ENCODE measurements at places on chromosomes 7 and 10.

GRCh38 chr7:150988230-150989226, 2.3 kb upstream of the NOS3 start:
- DNase-seq = peak; percentile 85

GRCh38 chr7:6607651-6608051, 7.8 kb upstream of the ZNF853 start:
- no peak for DNase-seq

GRCh38 chr10:61455656-61456055, 2.5 kb upstream of the TMEM26 start:
- no peak for DNase-seq

- no peak for DNase-seq
Observed at GRCh38 chr10:109743574-109743973, 179.7 kb downstream of the XPNPEP1 start.

- DNase-seq = peak; percentile 25
Observed at GRCh38 chr7:151631570-151631952, 111.9 kb upstream of the RHEB start.

GRCh38 chr7:99362801-99363200, 11.7 kb upstream of the ARPC1B start:
- DNase-seq = no peak

DNA sequence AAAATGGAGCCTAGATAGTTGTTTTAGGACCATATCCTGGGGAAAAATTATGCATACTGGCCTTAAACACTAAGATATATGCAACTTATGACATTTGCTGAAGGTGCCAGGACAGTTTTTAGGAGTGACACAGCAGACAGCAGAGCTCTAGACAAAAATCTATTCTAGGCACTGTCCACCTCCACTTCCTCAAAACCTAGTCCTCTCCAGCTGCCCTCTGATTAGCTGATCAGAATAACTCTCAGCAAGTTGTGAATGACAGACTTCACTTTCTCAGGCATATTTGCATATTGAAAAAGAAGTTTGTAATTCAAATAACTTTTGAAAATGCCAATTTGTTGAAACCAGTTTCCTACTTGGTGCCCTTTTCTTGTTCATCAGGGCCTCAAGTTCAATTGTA, 152.3 kb upstream of the STEAP4 start:
- DNase-seq = no peak

- peak; percentile 51 for DNase-seq
Observed at GRCh38 chr7:138663725-138664710, 37.1 kb downstream of the SVOPL start.

DNA sequence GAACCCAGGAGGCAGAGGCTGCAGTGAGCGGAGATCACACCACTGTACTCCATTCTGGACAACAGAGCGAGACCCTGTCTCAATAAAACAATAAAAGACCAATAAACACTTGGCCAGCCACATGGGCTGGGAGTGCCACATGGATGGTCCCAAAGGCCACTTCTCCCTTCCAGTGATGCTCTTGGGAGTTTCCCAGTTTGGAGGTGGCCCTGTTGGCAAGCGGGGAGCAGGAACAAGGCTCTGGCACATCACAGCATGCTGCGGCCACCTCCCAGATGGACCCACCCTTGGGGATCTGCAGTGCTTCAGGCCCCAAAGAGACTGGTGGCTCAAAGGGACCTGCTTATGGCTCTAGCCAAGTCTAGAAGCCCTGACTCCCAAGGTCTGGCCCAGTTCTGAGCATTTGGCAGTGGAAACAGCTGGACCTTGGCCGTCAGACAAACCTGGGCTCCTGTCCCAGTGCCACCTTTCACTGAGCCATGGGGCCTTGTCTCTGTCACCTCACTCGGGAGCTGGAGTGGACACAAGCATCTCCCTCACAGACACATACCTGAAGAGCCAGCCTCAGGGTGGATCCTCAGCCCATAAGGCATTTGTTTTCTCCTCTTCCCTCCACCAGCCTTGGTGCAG, 91.7 kb downstream of the COL13A1 start:
- DNase-seq = no peak

- no peak for DNase-seq
Observed at GRCh38 chr7:105345725-105346124, 43.0 kb downstream of the SRPK2 start.

GRCh38 chr10:103177123-103177522, 15.9 kb downstream of the NT5C2 start:
- DNase-seq = no peak

GRCh38 chr10:10915215-10915614, 102.5 kb upstream of the CELF2 start:
- no peak for DNase-seq

DNA sequence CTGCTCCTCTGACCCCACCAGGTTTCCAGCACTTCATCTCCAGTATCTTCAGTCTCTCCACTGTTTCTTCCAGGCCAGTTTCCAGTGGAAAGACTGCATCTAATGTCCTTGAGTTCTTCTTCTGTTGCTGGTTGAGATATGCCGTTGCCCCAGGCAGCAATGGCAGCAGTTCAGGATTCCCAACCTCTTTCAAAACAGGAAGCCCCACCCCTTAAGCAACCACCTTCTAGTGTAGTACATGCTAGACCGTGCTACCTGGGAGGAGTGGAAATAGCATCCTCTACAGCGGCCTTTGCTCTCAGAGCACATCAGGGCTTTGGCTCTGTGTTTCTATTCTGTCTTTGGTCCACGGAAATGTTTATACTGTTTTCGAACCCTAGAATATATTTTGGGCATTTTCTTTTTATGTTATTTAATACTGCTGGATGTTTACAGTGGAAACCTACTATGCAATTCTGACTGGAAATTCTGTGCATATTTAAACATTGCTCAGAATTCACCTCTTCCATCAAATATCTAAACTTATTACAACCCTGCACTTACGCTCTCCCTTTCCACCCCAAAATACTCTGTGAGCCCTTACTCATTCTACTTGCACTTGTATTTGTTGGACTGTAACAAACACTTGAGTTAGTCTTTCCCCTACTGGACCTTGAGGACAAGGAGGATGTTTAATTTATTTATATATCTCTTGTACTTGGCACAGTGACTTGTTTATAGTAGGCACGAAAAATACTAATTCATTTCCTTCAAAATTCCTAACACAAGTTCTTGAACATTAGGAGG, 8.5 kb upstream of the BPGM start:
- no peak for DNase-seq

DNA sequence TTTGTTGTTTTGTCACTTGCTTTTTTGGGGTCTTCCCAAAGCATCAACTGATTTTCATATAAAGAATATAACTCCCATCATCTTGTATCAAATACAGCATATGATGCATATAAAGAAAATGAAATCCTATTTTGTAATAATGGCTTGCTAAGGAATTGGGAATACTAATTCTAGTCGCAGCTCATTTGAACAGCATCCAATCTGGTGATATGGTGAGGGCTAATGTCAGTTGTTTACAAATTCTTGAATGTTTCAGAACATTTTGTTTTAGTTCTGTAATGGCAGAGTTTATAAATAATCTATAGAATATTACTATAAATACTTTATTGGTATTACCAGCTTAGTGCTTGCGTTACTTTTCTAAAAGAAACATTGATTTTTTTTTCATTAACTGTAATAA, 8.9 kb downstream of the PALS2 start:
- no peak for DNase-seq

GRCh38 chr7:55032069-55032699, 13.4 kb downstream of the EGFR start:
- DNase-seq = no peak

DNA sequence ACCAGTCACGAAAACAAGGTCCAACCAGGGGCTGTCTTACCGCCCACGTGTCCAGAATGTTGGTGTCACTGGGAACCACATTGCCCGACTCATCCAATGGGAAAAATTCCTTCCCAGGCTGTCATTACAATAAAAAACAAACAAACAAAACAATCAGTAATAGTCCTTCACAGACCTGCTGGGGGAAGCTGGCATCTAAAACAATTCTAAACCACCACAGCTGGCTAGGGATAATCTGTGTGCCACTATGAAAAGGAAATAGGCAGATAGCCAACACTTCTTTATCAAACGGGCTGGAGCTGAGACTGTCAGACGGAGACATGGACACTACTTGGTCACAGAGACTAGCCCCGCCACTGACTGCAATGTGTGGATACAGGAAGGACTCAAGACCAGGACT, 9.2 kb downstream of the AKR1B1 start:
- DNase-seq = no peak

DNA sequence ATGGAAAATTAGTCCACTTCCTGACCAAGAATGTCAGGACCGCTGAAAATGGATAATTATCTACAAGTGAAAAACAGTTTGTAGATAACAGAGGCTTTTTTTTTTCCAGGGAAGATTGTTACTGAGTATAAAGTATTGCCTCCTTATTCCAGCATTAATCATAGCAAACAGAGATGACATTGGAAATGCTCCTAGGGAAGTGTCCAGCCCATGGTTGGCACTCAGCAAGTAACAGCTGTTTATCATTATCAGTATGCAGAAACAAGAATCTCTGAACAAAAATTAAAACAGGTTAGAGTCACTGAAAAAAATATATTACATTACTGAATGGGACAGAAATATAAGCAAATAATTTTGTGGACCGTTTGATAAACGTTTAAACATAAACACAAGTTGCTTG, 14.6 kb downstream of the FGL2 start:
- DNase-seq = no peak

DNA sequence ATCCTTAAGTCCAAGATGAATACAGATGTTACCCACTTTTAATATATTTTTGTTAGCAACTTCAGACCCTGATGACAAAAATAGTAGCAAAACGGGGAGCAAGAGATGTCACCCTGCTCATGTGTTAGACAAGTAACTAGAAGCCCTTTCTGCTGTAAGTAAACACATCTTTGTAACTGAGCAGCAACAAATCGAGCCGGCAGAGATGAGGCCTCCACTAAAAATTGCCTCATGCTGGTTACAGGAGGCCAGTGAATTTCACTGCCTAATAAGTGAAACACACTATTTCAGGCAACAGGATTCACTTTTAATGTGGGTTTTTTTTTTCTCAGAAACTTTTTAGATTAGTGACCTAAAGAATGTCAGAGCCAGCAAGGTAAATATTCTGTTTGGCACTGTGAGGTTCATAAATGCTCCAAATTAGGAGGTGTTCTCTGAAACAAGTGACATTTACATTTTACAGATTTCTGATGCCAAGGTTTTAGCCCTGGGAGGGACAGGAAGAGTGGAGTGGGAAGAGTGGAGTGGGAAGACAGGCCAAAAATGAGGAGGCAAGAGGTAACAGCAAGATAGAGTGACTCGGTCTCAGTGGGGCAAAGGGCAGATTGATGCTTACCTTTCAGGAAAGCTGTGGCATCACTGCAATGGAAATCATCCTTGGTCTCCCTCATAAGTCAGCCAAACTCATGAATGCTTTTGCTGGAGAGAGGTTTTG, 53.6 kb upstream of the LRRC17 start:
- no peak for DNase-seq

DNA sequence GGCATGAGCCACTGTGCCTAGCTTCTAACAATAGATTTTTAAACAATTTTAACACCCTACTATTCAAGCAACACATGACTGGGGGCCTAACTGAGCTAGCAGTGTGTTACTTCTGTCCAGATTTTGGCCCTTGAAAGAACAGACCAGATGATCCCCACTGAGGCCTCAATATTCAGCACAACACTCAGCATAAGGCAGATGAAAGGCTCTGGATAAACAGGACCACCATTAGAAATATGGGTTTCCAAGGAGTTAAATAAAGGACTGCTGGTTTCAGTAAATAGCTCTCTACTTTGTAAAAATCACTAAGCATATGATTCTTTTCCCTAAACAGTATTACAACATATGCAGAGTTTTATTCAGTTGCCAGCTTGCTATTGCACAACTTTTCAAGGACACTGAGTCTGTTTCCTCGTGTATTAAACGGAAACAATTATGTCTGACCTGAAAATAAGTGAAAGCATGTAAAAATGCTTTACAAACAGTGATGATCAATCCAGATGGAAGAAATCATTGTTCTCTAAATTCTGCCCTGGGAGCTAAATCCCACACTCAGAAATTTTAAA, 23.8 kb upstream of the FZD1 start:
- no peak for DNase-seq

- DNase-seq = no peak
Observed at GRCh38 chr7:135825406-135825805, 76.8 kb upstream of the FAM180A start.

All from HuH-7.5 (cell line).